ENCODE measurements at places on chromosomes 7 and 10.

- no peak for DNase-seq
These were observed 51.9 kb downstream of the BTAF1 start for GRCh38 chr10:91975438-91975837.

GRCh38 chr7:7944619-7945282 lies 23.8 kb upstream of the GLCCI1 start:
- DNase-seq: no peak

DNA sequence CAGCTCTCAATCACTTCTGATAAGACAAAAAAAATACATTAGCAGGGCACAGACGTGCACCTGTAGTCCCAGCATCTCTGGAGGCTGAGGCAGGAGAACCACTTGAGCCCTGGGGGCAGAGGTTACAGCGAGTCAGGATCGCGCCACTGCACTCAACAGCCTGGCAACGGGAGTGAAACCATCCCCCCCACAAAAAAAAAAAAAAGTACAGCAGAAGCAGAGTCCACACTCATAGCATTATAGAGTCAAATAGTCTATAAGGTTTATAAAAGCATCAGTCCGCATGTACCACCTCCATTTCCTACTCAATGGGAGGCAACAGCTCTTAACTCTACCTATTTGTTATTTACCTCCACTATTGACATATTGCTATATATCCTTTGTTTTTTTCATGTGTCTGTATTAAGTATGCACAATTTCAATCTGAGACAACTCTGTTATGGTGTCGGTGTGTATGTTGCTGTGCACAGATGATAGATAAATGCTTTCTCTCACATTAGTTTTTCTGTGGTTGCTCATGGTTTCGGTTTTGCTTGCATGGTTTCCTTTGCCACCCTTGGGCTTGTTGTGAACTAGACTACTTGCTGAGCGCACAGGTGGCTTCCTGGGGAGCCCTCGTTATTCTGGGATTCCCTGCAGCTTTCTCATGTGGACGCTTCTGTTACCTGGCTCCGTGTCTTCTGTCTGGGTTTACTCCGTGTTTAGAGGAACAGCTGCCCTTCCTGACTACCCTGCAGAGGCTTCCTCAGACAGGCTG lies 40.4 kb downstream of the PROSER2 start:
- no peak for DNase-seq

DNA sequence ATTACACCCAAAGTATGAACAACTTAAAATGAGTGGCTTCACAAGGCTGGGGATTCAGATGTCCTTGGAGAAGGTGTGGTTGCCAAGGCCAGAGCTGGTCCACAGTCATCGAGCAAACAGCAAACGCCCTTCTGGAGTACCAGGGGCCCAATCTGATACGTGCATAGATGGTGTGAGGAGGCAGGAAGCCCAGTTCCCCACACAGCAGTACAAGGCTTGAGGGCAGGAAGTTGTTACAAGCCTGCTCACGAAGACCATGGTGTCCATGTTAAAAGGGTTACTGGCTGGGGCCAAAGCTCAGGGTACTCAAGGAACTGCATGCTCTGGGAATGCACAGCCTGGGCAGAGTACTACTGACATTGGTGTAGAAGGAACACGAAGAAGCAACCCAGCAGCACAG lies 4.6 kb upstream of the ANKRD26 start:
- no peak for DNase-seq

GRCh38 chr7:36683695-36684357 lies 40.5 kb downstream of the AOAH start:
- no peak for DNase-seq

DNA sequence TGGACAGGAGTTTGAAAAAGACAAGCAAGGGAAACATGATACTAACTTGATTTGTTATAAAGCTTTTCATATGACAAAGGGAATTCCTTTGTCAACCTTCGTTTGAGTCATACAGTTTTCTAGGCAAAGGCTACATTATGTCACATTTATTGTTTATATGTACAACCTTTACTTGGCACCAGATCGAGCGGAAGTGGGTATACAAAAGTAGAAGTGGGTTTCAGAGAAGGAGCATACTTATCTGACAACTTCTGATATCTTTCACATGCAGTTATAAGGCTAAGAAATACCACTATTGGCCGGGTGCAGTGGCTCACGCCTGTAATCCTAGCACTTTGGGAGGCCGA lies 11.0 kb downstream of the STMP1 start:
- DNase-seq: no peak

DNA sequence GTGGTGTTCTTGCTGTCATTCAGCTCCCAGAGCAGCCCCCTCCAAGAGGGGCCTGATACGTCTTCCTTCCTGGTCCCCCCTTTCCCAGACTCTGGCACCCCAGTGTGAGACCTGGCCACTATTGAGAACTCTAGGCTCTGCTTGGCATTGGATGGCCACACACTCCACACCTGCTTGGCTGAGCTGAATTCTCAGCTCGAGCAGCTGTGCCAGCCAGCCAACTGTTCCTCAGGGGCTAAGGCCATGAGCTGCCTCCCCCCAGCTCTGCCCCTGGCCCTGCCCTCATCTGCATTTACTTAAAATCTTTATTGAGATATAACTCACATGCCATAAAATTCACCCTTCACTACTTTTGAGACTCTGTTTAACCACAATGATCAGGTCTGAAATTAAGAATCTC lies 6.7 kb downstream of the TLL2 start:
- no peak for DNase-seq

- no peak for DNase-seq
These were observed 6.5 kb downstream of the TSPAN15 start for GRCh38 chr10:69457771-69458237.

- DNase-seq: no peak
These were observed 100.3 kb downstream of the MKI67 start for GRCh38 chr10:128025951-128026350.

DNA sequence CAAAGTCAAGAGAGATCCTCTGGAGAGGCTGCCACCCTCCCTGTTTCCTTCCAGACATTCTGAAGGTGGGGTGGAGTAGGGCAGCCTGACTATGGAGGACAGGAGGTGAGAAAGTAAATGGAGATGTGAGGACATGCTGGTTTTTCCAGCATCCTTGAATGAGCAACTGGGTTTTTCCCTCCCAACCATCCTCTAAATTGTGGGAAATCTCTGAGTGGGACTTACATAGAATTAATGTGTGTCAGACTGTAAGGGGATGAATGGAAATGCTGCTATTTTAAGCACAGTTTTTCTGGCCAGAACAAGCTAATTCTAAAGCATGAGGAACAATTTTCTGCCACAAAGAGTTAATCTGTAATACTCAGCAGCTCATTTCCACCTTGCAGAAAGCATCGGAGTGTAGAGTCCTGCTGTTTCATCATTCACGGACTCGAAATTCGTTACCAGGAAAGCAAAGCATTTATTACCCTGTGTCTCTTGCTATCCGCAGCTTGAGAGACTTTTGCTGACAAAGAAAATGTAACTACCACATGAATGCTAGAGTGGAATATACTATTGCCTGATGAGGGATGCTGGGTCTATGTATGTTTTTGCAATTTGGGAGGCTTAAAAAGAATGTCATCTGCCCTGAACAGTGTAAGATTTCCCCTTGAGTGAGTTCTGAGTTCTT lies 213.0 kb downstream of the CELF2 start:
- DNase-seq: no peak
